A549 treated with Hydrocortisone at 1 μM for 4 hours (cell line): ENCODE measurements at places on chromosomes 6 and 20. TPM values are rescaled to one million over a fixed set of nuclear protein-coding genes. Genes with fewer than 3 reads are reported as not detected.

The TSBP1 gene
- not detected in 5 replicates for total RNA-seq

The FOXF2 gene
- 14.4 to 20.7 TPM (median 19.4 TPM) in 5 replicates for total RNA-seq

The RBPJL gene
- total RNA-seq, result not detected in 5 replicates

The HLA-DPA1 gene
- total RNA-seq, result 0.08 to 0.25 TPM in 2 of 5 replicates, not detected in the others

The PIM1 gene
- 8.6 to 14.6 TPM (median 13.6 TPM) in 5 replicates for total RNA-seq

The SYNDIG1 gene
- total RNA-seq, result 1.2 to 2.0 TPM (median 1.8 TPM) in 5 replicates

The DSP gene
- 31.5 to 60.6 TPM (median 41.5 TPM) in 5 replicates for total RNA-seq
